ENCODE measurements at places on chromosomes 7 and 10.

- DNase-seq, result no peak
Measured at GRCh38 chr7:158933468-158934139, 77.2 kb downstream of the DYNC2I1 start.

- no peak for DNase-seq
Measured at GRCh38 chr7:130079846-130080394, 9.6 kb downstream of the KLHDC10 start.

DNA sequence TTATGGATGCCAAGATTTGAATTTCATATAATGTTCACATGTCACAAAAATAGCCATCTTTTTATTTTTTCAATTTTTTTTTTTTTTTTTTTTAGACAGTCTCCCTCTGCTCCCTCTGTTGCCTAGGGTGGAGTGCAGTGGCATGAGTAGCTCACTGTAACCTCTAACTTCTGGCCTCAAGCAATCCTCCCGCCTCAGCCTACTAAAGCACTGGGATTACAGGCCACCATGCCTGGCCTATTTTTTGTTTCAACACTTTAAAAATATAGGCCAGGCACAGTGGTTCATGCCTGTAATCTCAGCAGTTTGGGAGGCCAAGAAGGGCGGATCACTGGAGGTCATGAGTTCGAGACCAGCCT is 246.3 kb downstream of the SKIDA1 start:
- DNase-seq, result no peak

DNA sequence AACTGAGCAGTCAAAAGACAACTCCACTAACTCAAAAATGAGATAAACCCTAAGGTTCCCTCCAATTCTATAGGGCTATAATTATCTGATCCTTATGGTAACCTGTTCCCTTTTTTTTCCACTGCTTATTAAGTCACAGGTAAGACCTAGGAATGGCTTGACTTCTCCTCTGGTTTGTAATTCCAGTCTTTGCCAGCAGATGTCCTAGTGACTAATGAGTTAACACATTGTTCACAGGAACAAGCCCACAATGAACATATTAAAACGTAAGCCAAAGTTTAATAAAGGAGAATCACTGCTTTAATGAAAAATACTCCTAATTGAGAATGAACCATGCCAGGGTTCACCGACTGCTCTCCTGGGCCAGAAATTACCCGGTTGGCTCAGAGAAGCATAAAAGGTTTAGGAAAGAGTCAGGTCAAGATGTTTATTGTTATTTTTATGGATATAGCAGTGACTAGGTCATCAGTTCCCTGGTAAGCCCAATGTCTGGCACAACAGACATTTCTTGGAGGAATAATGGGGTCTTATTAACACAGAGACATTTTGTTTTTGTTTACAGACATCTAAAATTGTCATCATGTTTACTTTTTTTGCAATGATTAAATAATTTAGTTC is 120.1 kb downstream of the ELAPOR2 start:
- no peak for DNase-seq

- no peak for DNase-seq
Measured at GRCh38 chr10:130263289-130263688, 127.1 kb downstream of the GLRX3 start.

- no peak for DNase-seq
Measured at GRCh38 chr10:60537697-60538096, 148.0 kb upstream of the ANK3 start.

DNA sequence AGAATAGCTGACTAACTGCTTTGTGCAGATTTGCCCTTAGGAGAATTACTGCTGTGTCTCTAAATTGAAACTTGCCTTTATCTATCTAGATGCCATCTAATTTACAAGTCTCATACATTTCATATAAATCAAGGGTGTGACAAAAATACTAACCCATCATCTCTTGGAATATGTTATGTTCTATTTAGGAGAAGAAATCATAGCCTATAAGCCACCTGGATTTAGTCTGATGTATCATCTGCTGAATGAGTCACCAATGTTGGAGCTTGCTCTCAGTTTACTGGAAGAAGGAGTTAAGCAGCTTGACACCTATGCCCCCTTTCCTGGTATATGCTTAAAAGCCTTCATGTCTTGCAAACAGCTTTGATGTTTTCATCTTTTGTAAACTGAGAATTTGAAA is 43.5 kb downstream of the NUP205 start:
- no peak for DNase-seq

DNA sequence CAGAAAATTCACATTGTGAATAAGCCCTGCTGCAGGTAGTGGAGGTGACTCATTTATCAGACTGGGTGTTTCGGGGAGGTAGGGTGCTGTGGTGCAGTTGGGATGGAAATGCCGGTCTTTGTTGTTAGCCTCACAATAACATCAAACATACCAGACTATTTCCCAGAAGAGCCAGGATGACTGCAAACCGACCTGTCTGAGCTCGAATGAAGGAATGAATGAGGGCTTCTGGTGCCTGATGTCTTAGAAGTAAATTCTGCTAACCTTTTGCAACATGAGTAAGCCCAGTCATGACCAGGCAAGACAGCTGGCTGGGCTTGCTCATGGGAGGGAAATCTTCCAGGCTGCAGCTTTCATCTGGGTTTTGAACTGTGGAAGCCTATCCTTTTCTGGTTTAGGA is 2.4 kb upstream of the VDAC2 start:
- no peak for DNase-seq

GRCh38 chr7:5420881-5421713 is 2.5 kb downstream of the TNRC18 start:
- DNase-seq, result no peak

DNA sequence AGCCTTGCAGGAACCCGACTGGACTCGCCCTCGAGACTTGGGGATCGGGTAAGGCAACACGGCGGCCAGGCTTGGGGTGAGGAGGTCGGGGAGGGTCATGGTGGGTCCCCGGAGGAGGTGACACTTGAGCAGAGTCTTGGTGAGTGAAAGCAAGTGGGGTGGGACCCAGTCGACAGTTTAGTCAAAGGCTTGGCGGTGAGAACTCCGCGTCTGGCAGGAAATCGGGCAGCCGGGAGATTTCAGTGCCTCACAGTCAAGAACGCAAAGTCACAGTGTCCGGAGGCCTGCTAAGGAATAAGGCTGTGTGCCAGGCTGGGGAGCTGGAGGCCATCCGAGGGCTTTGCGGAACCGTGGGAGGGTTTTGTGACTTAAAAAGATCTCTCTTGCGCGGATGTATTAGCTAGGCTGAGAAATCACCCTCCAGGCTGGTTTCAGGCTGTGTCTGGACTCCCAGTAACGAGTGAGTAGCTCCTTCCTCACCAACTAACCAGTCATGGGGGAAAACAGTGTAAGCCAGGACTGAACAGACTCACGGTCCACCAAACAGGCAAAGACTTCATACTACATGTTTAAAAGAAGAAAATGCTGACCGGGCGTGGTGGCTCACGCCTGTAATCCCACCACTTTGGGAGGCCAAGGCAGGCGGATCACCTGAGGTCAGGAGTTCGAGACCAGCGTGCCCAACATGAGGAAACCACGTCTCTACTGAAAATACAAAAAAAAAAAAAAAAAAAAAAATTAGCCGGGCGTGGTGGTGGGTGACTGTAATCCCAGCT is 613 bp downstream of the AP5Z1 start:
- DNase-seq, result no peak

DNA sequence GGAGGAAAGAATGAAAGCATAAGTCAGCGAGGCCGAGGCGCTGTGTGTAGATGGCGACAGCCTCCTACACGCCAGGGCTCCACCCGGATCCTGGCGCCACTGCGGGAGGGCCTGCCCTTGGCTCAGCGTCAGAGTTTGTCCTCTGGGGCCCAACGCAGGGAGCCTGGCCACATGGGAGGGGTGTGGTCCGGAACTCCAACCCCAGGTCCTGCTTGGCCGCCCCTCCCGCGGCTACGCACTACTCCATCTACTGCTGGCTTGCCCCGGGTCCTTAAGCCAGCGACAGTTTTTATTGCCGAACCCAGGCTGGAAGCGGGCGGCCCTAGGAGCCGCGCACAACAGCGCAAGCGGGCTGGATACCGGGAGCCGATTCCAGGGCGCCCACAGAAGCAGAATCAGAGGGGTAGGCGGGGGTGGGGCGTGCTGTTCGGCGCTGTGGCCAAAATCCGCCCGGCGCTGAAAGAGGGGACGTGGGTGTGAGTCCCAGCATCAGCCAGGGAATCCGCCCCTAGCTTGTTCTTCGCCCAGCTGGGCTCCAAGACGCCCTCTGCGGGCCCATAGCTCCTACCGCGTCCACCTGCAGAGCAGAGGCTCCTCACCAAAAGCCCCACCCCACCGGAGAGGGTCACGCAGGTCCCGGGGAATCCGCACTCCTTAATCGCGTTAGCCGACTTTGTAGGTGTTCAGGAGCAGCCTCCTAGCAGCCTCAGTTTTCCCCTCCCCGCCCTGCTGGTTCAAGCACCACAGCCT is 4.5 kb downstream of the KAZALD1 start:
- DNase-seq, result no peak

DNA sequence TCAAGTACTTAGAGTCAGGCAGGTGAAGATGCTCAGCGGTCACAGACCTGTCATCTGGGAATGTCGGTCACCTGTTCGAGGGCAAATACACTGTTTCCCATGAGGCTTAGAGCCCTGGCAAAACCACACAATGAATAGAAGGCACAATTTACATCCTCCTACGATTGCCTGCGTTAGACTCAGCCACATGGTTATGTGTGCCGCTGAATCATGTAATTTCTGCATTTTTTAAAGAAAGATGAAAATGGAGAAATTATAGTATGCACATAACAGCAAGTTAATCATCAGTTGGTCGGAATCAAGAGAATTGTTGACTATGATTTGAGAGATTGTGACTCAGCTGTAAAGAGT is 158.2 kb downstream of the ADARB2 start:
- DNase-seq, result no peak

DNA sequence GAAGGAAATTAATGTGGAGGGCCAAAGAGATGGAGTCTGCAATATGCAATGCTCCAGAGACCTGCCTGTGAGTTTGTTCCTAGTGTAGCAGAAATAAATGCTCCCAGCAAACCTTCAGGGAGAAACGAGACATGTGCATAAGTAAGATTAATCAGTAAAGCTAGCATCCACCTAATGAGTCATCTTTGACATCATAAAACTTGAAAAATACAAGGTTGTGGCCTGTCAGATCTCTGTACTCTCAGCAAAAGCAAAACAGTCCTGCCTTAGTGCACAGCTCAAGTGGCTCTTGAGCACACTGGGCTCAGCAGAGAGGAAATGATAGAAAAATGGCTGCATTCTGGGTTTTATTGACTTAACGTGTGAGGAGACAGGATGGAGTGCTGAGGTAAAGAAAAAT is 32.5 kb upstream of the ERCC6 start:
- no peak for DNase-seq

- DNase-seq, result no peak
Measured at GRCh38 chr10:103968441-103969391, 1.8 kb downstream of the SLK start.

DNA sequence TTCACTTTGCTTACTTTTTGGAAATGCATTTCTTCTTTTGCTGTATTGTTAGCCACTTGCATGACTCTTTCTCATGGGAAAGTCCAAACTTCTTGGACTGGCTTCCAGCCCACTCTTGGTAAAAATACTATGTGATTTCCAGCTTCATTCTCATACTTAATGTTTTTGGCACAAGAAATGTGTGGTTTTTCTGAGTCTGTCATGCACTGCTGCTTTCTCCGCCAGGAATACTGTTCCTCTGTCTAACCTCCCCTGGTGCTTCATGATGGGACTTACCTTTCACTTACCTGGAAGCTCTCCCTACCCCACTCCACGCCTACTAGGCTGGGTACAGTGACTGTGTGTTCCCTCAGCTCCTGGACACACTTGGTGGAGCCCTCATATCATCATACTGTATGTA is 18.7 kb downstream of the MGAM2 start:
- DNase-seq, result no peak

DNA sequence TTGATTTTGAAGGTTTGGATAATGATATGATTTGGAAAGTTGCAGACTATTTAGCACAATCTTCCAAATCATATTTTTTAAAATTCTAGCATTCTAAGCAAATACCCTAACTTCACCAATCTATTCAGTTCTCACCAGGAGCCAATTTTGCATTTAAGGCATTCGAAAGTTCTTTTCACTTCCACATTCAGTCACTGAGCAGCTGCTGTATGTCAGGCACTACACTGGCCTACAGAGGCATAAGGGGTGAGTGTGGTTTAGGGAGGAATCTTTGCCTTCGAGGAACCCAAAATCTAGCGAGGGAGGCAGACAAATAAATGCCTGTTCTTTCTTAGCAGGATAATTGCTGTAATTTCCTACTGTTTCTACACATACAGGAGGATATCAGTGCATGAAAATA is 10.7 kb upstream of the UCN3 start:
- no peak for DNase-seq

- DNase-seq, result no peak
Measured at GRCh38 chr10:73920089-73920488, 9.2 kb downstream of the PLAU start.

DNA sequence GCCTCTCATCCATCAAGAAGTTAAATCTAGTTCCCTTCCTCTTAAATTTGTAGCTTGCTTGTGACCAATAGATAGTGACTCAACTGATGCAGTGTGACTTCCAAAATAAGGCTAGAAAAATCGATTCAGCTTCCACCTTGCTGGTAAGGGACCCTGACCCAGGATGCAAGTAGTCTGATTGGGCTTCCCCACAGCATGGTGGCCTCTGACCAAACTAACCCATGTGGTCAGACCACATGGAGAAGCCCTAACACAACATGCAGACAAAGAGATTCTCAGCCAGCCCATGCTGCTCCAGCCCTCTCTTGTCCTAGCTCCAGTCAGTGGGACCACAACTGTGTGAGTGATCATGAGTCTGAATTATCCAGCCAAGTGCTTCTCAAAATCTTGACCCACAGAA is 710.8 kb downstream of the MAGI2 start:
- DNase-seq, result no peak

GRCh38 chr7:39400836-39401235 is 165.4 kb upstream of the YAE1 start:
- DNase-seq, result no peak

DNA sequence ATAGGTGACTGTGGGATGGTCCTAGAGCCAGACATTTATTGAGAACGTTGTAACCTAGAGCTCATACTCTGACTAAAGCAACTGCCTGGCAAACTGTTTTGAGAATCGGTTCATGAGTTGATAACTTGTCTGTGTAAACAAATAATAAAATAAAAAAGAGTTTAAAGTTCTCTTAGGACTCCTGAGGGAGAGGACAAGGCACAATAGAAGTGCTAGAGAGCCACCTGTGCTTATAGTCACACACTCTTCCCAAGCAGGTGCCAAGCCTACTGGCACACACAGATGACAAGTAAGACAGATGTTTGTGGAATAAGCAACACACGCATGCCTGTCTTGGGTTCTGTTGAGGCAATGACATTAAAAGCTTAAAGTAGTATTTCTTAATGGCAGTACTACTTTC is 7.9 kb downstream of the EDRF1 start:
- DNase-seq, result no peak

DNA sequence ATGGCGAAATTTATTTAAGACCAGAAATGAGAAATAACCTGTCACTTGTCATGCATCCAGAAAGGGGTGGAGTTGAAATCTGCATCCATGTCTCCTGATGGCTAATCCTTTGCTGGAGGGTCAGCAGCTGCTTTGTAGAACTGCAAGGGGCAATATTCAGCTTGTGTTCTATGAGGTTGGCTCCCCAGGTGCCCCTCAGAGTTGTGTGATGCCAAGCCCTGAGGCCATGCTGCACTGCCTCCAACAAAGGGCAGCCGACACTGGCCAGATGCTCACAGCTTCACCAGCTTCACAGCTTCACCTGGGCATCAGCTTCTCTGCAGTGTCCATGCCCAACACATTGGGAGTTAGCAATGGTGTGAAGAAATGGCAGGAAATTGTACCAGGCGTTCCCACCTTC is 64.0 kb upstream of the TMEM72 start:
- DNase-seq, result no peak

- no peak for DNase-seq
Measured at GRCh38 chr10:3865565-3865964, 80.6 kb upstream of the KLF6 start.
